ENCODE measurements at places on chromosomes 2 and 18.
A peak's percentile ranks its signal among the peaks of the same experiment; 100 is the strongest.

DNA sequence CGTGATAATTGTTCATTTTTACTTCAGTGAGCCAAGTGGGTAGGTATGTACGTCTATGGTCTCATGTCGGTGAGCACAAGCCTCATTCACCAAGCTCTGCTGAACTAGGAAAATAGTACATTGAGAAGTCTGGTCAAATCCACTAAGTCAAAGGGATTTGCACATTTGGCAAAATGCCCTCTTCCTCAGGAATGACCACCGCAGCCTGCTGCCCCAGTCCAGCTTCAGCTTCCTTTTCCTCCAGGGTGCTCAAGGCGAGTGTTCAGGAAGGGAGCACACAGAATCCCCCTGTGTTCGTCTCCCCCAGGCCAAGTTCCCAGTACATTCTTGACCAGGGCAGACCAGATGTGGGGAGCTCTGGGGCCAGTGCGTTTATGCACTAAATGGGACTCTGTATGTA, 23.0 kb downstream of the TCF7L1 start:
- DNase-seq, result no peak

- DNase-seq, result no peak
Observed at GRCh38 chr18:60838677-60839076, 466.1 kb upstream of the MC4R start.

GRCh38 chr2:25251422-25252273, 83.3 kb upstream of the POMC start:
- DNase-seq, result peak; percentile 42

DNA sequence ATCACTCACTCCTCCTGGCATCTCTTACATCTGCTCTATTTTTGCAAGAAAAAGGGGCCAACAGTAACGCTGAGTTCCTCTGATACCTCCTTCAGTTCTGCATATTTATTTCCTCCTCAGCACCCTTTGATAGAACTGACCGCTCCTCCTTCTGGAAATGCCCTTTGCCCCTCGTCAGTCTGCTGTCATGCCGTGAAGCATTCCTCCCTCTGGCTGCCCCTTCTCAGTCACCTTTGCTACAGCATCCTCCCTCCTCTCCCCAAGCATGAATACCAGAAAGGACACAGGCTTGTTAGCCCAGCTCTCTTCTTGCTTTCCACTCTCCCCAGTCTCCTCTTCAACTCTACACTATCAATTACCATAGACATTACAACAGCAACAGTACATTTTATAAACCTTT, 135.4 kb downstream of the NBAS start:
- no peak for DNase-seq

DNA sequence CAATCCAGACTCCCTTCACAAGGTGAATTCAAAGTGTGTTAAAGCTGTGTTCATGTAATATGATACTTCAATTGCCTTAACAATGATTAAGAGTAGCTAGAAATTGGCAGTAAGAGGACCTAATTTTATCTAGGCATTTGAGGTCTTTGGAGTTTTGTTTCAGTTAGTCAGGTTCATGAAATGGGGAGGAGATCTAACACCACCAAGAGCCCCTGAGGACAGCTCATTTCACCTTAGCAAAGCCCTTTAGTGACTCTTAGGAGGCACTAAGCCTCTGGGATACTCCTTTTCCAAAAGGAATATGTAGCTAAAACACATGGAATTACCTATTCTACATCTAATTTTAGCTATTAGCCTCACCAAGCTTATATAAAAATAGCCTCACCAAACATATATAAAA, 716.5 kb upstream of the RAB6C start:
- no peak for DNase-seq

DNA sequence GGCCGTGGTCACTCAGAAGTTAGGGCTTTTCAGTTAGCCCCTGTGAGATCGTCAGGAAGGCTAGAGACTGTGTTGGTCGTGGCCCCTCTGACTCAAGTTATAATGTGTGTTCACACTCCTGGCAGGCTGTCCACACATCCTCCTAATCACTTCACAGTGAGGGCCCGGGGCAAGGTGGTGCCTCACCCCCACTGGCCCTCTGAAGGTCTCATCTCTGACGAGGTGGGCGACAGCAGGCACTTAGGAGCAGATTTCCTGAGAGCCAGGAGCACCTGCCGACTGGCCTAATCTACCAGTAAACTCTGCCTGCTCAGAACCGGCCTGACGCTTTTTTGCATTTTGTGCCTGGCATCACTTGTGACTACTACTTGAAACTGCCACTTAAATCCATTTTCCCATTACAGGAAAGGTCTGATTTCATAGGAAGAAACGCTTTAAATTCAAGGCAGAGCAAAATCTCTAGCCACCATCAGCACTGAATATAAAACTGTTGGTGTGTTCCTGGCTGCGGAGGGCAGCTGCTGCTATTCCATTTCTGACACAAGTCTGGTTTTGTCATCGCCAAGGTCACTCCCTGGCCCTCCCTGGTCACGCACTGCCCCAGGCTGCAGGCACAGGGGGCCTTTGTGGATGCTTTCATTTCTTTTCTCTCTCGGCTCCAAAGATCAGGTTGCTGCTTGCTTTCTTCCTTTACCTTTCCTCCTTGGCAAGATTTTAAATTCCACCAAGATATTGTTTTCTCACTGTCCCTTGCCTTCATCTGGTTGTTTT, 48.0 kb downstream of the RAB12 start:
- no peak for DNase-seq

- DNase-seq, result no peak
Observed at GRCh38 chr2:135925571-135925970, 49.3 kb upstream of the MCM6 start.

- no peak for DNase-seq
Observed at GRCh38 chr2:27370816-27371620, 602 bp downstream of the SNX17 start.

DNA sequence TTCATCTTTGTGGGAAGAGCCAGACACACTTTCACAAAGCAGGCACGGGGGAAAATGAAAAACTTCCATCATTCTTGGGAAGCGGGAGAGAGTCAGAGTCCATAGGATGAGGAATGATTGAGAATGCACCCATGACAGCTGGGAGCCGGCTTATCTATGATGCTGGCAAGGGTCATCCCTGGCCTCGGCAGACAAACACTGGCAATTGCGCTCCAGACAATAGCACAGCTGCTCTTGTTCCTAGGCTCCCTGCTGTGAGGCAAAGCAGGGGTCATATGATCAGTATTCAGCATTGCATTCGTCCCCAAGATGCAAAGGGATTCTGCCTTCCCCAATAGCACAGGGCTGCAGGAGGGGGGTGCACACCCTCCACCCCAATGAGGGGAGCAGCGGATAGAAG, 33.0 kb downstream of the CYRIA start:
- no peak for DNase-seq

- no peak for DNase-seq
Observed at GRCh38 chr18:78792094-78792493, 187.5 kb upstream of the SALL3 start.

- DNase-seq, result no peak
Observed at GRCh38 chr2:60739156-60739555, 16.9 kb upstream of the PAPOLG start.

DNA sequence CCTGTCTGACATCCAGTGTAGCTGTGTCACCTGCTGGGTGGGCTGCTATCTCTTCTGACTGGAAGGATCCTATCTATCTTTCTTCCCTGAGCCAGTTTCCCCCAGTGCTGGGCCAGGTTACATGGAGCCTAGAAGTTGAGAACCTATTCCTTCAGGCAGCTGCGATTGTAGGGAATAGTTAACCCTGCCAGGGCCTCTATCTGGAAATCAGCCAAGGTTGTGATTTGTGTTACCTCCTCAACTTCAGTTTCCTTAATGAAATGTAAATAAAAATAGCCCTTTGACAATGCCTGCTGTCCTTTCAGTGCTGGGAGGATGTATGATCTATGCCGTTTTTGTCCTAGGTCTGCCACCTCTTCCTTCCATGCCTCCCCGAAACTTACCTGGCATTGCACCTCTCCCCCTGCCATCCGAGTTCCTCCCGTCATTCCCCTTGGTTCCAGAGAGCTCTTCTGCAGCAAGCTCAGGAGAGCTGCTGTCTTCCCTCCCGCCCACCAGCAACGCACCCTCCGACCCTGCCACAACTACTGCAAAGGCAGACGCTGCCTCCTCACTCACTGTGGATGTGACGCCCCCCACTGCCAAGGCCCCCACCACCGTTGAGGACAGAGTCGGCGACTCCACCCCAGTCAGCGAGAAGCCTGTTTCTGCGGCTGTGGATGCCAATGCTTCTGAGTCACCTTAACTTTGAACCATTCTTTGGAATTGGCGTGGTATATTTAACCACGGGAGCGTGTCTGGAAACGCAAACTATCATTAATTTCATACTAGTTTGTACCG, 36.6 kb downstream of the GORASP2 start:
- no peak for DNase-seq

- no peak for DNase-seq
Observed at GRCh38 chr2:175834477-175834876, 167.6 kb downstream of the LNPK start.

GRCh38 chr2:233354971-233355574, 779 bp downstream of the DGKD start:
- DNase-seq, result no peak
